ENCODE measurements at places on chromosomes 2 and 18. TPM values are rescaled to one million over a fixed set of nuclear protein-coding genes. Genes with fewer than 3 reads are reported as not detected.

- DNase-seq, result no peak
These were observed 3.4 kb downstream of the MGAT4A start for GRCh38 chr2:98727369-98728087.

- no peak for DNase-seq
These were observed 1341.8 kb upstream of the NXPH2 start for GRCh38 chr2:140122001-140122400.

GRCh38 chr2:182586426-182586825 lies 129.6 kb upstream of the DNAJC10 start:
- no peak for DNase-seq

- DNase-seq, result no peak
These were observed 31.0 kb upstream of the SPATS2L start for GRCh38 chr2:200275295-200276013.

DNA sequence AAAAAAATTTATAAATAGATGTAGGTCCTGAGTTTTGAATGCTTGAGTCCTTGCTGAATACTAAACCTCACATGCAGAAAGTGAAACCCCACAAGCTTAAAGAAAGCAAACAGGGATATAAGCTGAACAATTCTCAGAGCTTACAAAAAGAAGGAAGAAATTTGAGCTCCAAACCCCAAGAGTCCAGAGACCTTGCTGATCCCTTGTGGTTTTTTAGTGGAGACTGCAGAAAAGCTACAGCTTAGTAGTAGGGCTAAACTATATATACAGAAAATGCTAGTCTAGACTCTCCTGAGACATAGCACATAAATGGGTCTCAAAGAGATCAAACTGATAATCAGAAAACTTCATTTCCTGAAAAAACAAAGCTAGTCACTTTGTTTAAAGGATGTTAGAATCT lies 1548.1 kb upstream of the ZEB2 start:
- no peak for DNase-seq

DNA sequence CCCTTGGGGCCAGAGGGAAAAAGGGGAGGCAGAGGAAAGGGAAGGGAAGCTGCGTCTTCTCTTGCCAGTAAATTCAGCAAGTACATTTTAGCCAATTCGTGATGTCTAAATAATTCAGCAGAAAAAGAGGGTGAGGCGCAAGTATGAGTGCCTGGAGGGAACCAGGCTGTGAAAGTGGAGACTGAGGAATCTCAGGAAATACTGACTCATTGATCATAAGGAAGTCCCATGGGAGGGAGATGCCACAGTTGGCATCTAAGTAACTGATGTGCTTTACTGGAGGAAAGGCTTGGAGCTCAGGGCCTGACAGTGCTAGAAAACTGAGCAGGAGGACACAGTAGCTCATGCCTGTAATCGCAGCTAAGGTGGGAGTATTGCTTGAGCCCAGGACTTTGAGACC lies 31.1 kb downstream of the KIF5C start:
- DNase-seq, result no peak

DNA sequence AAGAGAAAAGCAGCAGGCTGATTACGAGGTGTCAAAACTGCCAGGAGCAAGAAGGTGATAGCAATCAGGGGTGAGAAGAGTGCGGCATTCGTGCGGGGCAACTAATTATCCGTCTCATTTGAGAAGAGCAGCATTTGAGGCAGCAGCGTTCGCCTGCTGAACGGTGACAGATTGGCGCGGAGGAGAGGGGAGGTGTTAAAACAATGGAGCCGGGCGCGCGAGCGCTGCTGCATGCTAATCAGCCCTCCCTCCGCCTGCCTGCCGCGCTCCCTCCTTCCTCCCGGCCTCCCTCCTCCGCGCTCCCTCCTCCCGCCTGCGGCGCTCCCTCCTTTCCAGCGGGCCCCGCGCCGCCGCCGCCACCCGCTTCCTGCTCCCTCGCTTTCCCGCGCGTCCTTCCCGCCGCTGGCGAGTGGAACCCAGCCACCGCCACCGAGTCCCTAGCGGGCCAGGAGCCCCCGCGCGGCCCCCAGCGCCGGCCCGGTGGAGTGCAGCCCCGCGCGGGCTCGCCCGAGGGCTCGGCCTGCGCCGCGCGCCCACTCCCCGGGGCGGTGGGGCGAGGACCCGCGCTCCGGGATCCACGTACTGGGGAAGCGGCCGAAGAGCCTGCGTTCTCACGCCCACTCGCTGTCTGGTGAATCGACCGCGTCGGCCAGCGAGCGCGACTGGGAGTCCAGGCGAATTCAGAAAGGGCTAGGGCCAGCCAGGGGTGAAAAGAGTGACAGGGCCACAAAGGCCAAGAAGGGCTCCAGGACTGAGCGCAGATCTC lies 69.5 kb upstream of the PSMD14 start:
- peak; percentile 63 for DNase-seq

The SULT1C4 gene
- polyA plus RNA-seq, result 17.5 TPM

The GREB1L gene
- 5.2 TPM for polyA plus RNA-seq

The PAX8 gene
- not detected for polyA plus RNA-seq

The RNU2-63P gene
- not detected for polyA plus RNA-seq

The NCKAP5 gene
- polyA plus RNA-seq, result not detected
